ENCODE measurements at places on chromosomes 5 and 9. TPM values are rescaled to one million over a fixed set of nuclear protein-coding genes. Genes with fewer than 3 reads are reported as not detected.

- no peak for DNase-seq
Measured at GRCh38 chr5:131538177-131538593, 96.8 kb downstream of the RAPGEF6 start.

DNA sequence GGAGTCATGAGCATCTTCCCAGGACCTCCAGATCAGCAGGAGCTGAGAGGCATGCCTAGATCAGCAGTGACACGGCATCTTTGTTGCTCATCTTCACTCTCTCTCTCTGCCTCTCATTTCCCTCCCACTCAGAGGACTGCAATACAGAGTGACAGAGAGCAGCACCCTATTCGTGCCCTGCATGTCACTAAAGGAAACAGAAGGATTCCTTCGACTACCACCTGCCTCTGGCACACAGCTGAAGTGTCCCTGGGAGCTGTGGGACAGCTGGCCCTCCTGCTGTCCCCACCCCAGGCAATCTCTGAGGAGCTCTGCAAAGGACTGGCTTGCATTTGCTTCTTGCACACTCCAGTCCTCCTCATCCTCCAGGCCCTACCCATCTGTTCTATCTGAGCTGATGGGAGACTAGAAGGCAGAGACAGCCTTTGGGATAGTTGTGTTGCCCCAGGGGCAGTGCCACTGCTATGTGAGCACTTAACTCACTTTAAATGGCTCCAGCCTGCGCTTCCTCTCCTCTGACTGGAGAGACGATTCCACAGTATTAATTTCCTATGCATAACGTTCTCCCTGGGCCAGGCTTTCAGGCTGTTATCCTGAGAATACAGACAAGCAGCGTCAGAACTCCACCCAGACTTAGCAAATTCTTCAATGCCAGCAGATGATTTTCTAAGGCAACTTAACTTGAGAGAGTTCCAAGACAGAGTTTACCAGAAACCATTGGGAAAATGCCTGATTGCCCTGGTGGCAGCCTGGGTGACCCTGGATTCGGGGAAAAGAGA lies 167.6 kb upstream of the MAP1B start:
- no peak for DNase-seq

GRCh38 chr9:129276486-129277230 lies 98.6 kb upstream of the IER5L start:
- DNase-seq = peak; percentile 10

DNA sequence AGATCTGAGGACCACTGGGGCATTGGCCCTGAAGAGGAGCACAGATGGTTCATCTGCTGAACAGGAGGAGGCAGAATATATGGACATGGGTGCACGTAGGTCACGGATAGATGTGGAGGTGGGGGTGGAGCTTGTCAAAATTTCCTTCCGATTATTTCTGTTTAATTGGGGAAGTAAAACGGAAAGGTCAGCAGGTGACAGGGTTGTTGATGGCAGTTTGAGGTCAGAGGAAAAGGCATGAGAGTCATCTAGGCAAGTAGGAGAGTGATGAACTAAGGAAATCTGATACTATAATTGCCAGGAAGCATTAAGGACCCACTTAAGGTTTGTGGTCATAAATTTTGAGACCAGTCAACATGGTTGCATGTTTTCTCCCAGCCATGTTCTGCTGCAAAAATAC lies 8.4 kb upstream of the FAM81B start:
- no peak for DNase-seq

DNA sequence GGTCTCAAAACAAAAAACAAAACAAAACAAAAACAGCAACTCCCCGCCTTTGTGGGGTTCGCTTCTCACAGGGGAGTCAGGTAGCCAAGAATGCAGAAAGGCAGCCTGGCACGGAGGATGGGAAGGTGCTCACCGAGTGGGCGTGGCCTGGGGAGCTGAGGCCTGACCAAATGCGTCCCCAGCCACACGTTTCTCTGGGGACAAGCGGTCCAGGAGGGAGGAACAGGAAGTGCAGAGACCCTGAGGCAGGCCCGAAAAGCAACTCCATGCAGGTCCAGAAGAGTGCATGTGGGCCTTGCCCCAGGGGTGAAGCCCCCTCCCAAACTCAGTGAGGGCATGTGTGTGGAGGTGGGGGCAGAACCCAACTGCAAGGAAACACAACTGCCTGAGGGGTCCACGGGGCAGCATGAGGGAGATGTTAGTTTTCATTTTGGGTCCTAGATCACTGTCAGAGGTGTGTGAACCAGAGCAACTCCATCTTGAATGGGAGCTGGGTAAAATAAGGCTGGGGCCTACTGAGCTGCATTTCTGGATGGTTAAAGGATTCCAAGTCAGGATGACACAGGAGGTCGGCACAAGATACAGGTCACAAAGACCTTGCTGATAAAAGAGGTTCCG lies 2.6 kb upstream of the UAP1L1 start:
- no peak for DNase-seq

GRCh38 chr5:73370640-73371583 lies 77.7 kb downstream of the FOXD1 start:
- no peak for DNase-seq

GRCh38 chr5:56818450-56819037 lies 3.2 kb downstream of the MAP3K1 start:
- no peak for DNase-seq

GRCh38 chr9:106639873-106640568 lies 222.9 kb upstream of the ZNF462 start:
- no peak for DNase-seq

DNA sequence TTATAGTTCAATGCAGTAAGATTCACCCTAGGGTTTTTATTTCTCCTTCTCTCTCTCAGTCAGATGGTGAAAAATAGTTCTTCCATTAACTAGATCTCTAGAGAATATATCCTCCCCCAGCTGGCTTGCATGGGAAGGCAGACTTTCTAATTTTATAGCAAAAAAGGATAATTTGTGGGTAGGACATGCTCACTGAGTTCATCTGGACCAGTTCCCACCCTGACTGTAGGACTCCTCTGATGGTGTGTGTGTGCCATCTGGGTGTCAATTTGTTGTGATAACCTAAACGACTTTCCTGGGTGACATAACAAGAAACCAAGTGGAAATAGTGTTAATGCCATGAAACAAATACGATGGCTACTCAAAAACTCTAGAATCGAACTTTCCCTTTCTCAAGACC lies 44.9 kb downstream of the APBA1 start:
- no peak for DNase-seq

- no peak for DNase-seq
Measured at GRCh38 chr9:126982215-126983002, 67.8 kb downstream of the RALGPS1 start.

GRCh38 chr5:88659529-88660263 lies 223.3 kb downstream of the MEF2C start:
- no peak for DNase-seq

DNA sequence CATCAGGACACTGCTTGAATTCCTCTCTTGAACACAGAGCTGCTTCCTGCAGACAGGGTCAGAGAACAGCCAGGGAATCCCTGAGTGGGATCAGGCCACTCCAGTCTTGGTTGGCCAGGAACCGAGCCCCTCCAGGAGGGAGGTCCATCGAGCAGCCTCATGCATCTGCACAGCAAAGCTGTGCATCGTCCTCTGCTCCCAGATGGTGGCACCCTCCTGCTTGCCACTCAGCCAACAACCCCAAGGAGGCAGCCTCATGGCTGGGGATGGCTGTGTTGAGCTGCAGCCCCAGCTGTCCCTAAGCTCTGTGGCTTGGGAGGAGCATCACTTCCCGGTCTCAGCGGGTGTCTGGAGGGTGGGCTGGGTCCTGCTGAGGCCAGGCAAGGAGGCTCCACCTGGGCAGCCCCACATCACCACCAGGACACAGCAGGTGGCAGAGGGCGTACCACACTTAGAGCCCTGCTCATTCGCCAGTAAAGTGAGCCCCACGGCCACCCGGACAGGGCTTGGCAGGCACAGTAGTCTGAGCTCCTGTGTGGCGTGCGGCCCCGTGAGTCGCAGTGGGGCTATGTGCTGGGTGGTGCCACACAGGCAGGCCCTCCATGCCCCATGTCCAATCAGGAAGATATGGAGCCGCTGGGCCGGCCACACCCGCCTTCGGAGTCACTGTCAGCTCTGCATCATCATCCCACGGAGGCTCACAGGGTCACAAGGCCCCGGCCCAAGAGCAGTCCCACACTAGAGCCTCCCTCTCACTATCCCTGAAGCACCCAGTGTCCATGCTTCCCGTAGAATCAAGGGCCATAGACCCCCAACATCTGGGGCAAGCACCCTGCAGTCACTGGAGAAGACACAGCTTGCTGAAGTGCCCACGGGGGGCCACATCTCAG lies 11.9 kb downstream of the LPCAT1 start:
- DNase-seq = peak; percentile 11

- DNase-seq = no peak
Measured at GRCh38 chr5:42990892-42991291, 49.2 kb downstream of the ANXA2R start.

The MRPL36 gene
- total RNA-seq = 14.4 TPM

The ITGA2 gene
- 1.3 TPM for total RNA-seq

The PITX1 gene
- 0.97 TPM for total RNA-seq

The OR1J2 gene
- total RNA-seq = not detected

The BTNL3 gene
- total RNA-seq = not detected

The TMEM171 gene
- not detected for total RNA-seq

The CDC20B gene
- total RNA-seq = not detected

The INSYN2B gene
- total RNA-seq = 0.34 TPM

The CCNJL gene
- total RNA-seq = 5.8 TPM

The FGF1 gene
- not detected for total RNA-seq

The RMRP gene
- 57,722 TPM for total RNA-seq

The GARIN3 gene
- not detected for total RNA-seq

The SLC1A3 gene
- total RNA-seq = 2.3 TPM

The CCL27 gene
- total RNA-seq = not detected

Data from uterus (tissue), 4 donors.